ENCODE measurements at places on chromosomes 5 and 9. TPM values are rescaled to one million over a fixed set of nuclear protein-coding genes. Genes with fewer than 3 reads are reported as not detected.

The LRRC19 gene
- polyA plus RNA-seq = 83.7 TPM

DNA sequence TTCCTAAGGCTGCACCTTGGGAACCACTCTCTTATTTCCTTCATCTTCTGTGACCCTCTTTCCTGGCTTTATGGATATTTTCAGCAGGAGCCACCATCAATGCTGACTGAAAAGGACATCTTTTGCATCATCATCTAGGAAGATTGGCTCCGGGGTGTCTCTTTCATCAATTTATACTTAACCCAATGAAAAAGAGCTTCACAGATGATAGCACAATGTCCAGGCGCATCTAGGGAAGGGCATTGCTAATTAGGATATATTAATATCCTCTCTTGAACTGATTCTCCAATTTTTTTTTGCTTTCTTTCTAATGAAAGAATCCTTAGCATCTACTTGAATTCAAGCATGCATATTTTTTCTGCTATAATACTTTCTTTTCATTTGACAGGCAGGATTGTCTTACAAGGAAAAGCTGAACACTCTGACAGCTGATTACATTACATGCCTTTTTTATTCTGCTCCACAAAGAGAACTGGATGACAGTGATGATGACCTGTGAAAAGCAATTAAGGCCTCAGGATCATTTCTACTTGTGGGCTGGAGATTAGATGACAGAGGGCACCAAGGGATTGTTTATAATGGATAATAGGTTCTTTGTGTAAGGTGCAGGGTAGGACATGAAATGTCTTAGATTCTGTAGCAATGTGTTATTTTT lies 60.2 kb downstream of the PCSK1 start:
- no peak for DNase-seq

The AQP7 gene
- 40.9 TPM for polyA plus RNA-seq

The NDOR1 gene
- polyA plus RNA-seq = 12.1 TPM

DNA sequence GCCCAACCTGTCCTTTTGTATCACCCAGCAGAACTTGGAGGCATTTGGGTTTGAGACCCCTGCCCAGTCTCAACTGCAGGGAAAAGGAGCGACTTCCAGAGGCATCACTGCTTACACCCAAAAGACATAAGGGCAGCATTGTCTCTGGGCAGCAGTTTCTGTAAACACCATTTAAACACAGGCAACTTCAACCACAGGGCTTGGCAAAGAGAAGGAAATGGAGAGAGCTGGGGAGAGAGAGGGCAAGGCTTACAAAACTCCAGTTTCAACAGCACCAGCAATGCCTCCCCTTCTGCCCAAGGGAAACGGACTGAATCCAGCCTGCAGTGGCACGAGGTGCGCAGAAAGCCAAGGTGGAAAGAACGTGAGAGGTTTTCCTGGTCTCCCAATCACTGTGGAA lies 147.6 kb downstream of the ROR2 start:
- DNase-seq = no peak

The BTNL3 gene
- 158 TPM for polyA plus RNA-seq

DNA sequence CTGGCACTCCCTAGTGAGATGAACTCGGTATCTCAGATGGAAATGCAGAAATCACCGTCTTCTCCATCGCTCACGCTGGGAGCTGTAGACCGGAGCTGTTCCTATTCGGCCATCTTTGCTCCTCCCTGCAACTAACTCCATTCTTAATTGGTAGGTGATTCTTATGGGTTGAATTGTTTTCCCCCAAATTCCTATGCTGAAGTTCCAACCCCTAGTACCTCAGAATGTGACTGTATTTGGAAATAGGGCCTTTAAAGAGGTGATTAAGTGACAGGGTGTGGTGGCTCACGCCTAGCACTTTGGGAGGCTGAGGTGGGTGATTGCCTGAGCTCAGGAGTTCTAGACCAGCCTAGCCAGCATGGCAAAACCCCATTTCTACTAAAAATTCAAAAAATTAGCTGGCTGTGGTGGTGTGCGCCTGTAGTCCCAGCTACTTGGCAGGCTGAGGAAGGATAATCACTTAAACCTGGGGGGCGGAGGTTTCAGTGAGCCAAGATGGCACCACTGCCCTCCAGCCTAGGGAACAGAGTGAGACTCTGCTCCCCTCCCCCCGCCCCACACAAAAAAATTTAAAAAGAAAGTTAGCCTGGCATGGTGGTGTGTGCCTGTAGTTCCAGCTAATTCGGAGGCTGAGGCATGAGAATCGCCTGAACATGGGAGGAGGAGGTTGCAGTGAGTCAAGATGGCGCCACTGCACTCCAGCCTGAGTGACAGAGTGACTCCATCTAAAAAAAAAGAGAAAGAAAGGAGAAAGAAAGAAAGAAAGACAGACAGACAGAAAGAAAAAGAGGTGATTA lies 25.2 kb upstream of the FOCAD start:
- DNase-seq = peak; percentile 50

The EPB41L4B gene
- polyA plus RNA-seq = 35.5 TPM

DNA sequence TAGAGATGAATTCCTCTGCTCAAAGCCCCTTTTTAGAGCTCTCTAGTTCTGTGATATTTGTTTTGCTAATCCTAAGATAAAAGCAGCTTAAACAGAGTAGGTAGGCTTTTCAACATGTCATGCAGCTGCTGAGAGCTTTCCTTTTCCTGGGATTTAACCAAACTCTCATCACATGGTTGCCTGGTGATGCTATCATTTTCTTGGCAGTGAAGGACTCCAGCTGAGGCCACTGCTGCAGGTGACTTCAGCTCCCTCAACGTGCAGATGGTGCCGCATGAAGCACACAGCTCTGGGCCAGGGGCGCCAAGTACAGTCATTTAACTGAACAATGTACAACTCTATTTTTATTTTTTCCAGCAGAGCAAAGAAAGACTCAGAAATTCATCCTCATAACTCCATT lies 42.2 kb downstream of the SECISBP2 start:
- DNase-seq = no peak

The CTSV gene
- 19.9 TPM for polyA plus RNA-seq

The LOX gene
- 10.9 TPM for polyA plus RNA-seq

DNA sequence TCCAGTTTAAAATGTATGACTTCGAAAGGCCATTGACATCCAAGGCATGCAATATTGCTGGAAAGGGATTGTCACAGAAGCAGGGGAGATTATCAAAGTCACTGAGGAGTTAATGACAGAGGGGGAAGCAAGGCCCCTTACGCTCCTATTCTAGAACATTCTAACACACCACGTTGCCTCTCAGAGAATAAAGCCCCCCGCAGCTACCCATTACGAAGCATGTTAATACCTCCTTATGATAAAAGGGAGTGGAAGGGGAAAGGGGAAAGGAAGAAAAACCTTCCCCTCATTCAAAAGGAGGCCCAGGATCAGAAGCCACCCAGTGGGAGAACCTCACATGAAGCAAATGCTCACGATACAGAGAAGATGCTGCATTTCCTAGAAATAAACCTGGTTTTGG lies 213.6 kb downstream of the DAB2IP start:
- DNase-seq = no peak

Data from large intestine (tissue), 12 donors.